Glutamatergic neuron (in vitro differentiated cells): ENCODE measurements at places on chromosomes 7 and 10. TPM values are rescaled to one million over a fixed set of nuclear protein-coding genes. Genes with fewer than 3 reads are reported as not detected.
A peak's percentile ranks its signal among the peaks of the same experiment; 100 is the strongest.

- no peaks in the 10 kb centered on the region for H3K27me3 ChIP-seq
- H3K36me3 ChIP-seq = no peaks in the 10 kb centered on the region
- no peak overlapping the region for H3K27ac ChIP-seq
- no peaks in the 10 kb centered on the region for H3K4me1 ChIP-seq
- no peak for DNase-seq
- H3K4me3 ChIP-seq = no peak overlapping the region
Observed at GRCh38 chr10:54368984-54369383, 432.0 kb downstream of the PCDH15 start.

GRCh38 chr7:96040250-96040772 lies 268.0 kb downstream of the DYNC1I1 start:
- H3K27me3 ChIP-seq = no peaks in the 10 kb centered on the region
- no peak overlapping the region for H3K4me3 ChIP-seq
- no peaks in the 10 kb centered on the region for H3K36me3 ChIP-seq
- peak overlapping the region; percentile 42 for H3K27ac ChIP-seq
- DNase-seq = no peak

GRCh38 chr10:132938472-132939339 lies 3.7 kb downstream of the CFAP46 start:
- peak; percentile 63 for DNase-seq
- H3K27me3 ChIP-seq = peaks cover 5% of the 10 kb centered on the region
- peaks cover 13% of the 10 kb centered on the region for H3K4me1 ChIP-seq
- H3K4me3 ChIP-seq = no peak overlapping the region
- H3K27ac ChIP-seq = peak overlapping the region; percentile 69

DNA sequence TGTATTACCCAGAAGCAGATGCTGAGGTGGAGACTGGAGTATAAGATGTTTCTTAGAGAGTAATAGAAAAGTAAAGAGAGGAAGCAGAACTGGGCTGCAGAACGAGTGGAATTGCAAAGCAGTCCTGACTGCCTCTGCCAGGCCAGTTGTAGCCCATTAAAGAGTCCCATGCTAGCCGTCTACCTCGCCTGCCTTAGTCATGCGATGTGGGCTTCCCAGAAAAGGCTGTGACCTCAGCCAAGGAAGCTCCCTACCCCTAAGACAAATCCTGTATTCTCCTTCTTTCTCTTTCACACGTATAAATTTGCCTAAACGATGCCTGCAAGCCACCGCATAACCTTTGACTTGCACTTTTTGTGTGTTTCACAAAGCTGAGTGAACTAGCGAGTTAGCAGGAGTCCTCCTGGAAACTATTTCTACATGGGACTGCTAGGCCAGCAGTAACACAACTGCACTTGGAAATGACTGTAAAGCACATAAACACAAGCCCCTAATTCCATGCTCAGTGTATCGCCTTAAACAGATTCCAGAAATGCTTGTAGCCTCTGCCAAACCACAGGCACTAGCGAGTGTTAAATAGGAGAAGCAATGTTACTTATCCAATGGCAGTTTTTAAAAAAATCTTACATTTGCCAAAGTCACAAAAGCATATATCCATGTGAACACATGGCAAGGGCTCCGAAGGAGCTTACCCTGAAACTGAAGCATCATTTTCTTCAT lies 47.4 kb upstream of the GNAI1 start:
- H3K4me3 ChIP-seq = no peak overlapping the region
- no peak for DNase-seq
- no peak overlapping the region for H3K27ac ChIP-seq
- H3K36me3 ChIP-seq = no peaks in the 10 kb centered on the region
- H3K27me3 ChIP-seq = no peaks in the 10 kb centered on the region

GRCh38 chr10:43188702-43189101 lies 50.5 kb downstream of the CSGALNACT2 start:
- no peak overlapping the region for H3K27ac ChIP-seq
- H3K4me3 ChIP-seq = no peak overlapping the region
- peaks cover 5% of the 10 kb centered on the region for H3K27me3 ChIP-seq
- H3K4me1 ChIP-seq = peaks cover 11% of the 10 kb centered on the region
- peaks cover 11% of the 10 kb centered on the region for H3K36me3 ChIP-seq

GRCh38 chr7:71846160-71846559 lies 566.0 kb downstream of the CALN1 start:
- no peak for DNase-seq
- H3K36me3 ChIP-seq = no peaks in the 10 kb centered on the region
- no peaks in the 10 kb centered on the region for H3K27me3 ChIP-seq
- H3K4me1 ChIP-seq = no peaks in the 10 kb centered on the region
- H3K27ac ChIP-seq = no peak overlapping the region
- no peak overlapping the region for H3K4me3 ChIP-seq

DNA sequence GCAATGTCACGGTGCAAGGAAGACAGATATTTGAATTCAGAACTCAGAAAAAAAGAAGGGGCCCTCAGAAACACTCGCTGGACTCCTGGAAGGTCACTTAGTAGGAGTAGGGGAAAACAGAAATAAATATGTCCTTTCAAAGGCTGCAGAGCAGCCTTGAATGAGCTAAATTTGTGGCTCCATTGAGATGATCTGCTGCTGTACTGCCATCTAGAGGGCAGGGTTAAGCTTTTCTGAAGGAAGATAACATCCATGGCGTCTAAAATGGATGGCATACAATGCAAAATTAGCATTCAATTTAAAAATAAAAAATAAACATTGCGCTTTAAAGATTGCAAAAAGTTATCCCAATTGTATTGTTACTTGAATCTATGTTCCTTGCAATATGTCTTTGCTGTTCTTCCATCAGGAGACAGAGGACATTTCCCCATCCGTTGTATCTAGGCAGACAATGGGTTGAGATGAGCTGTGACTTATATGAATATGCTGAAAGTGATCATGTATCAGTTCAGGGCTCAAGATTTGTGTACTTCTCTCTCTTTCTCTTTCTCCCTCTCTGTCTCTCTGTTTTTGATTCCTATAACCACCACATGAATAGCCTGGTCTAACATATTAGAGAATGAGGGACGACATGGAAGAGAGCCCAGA lies 642.2 kb downstream of the SH2D4B start:
- no peaks in the 10 kb centered on the region for H3K36me3 ChIP-seq
- peak overlapping the region; percentile 2 for H3K27ac ChIP-seq
- no peaks in the 10 kb centered on the region for H3K27me3 ChIP-seq
- no peak for DNase-seq
- H3K4me1 ChIP-seq = peaks cover 3% of the 10 kb centered on the region
- H3K4me3 ChIP-seq = no peak overlapping the region

DNA sequence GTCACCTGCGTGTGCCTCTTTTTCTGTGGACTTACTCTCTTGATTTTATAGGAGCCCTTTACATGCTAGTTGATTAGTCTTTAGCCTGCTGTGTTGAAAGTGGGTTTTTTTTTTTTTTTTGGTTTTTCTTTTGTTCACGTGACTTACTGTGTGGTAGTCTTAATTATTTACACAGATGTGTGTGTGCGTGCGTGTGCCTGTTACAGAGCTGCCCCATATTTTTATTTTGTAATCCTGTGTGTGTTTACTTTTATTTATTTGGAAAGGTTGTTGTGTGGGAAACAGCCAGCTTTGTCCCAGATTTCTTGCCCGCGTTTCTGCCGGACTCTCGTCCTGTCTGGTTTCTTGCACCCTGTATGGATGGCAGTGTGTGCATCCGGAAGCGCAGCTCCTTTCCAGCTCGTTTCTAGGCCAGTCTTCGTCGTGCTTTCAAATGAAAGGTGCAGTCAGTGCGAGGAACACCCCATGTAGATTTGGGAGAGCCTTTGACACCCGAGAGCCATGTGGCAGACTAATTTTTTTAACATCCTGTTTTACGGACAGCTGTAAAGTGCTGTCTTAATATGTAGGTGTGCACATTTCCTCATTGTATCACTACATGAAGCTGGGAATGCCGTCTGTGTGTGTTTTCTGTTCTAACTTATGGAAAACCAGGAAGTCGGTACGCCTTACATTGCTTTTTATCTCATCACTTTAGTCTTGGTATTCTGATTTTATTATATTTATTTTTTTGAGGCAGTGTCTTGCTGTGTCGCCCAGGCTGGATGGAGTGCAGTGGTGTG lies 55.6 kb downstream of the DNAJB6 start:
- H3K4me1 ChIP-seq = peaks cover 30% of the 10 kb centered on the region
- no peak for DNase-seq
- no peak overlapping the region for H3K4me3 ChIP-seq
- peak overlapping the region; percentile 59 for H3K27ac ChIP-seq
- H3K36me3 ChIP-seq = no peaks in the 10 kb centered on the region
- H3K27me3 ChIP-seq = peaks cover under 1% of the 10 kb centered on the region

DNA sequence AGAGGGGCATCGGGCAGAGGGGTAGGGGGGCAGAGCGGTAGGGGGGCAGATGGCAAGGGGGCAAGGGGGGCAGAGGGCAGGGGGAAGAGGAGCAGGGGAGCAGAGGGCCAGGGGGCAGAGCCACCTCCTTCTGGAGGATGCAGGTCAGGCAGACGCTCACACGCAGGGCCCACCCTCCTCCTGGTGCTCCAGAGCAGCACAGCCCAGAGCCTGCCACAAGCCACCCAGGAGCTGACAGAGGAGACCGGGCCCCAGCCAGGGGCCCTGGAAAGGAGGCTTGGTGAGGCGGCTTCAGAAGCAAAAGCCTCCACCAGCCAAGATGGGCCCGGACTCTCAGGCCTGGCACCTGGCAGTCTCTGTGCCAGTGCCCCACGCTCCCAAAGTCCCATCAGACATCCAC lies 13.1 kb downstream of the MAD1L1 start:
- no peak overlapping the region for H3K27ac ChIP-seq
- peaks cover 9% of the 10 kb centered on the region for H3K27me3 ChIP-seq
- no peaks in the 10 kb centered on the region for H3K4me1 ChIP-seq
- no peak for DNase-seq
- H3K4me3 ChIP-seq = no peak overlapping the region

DNA sequence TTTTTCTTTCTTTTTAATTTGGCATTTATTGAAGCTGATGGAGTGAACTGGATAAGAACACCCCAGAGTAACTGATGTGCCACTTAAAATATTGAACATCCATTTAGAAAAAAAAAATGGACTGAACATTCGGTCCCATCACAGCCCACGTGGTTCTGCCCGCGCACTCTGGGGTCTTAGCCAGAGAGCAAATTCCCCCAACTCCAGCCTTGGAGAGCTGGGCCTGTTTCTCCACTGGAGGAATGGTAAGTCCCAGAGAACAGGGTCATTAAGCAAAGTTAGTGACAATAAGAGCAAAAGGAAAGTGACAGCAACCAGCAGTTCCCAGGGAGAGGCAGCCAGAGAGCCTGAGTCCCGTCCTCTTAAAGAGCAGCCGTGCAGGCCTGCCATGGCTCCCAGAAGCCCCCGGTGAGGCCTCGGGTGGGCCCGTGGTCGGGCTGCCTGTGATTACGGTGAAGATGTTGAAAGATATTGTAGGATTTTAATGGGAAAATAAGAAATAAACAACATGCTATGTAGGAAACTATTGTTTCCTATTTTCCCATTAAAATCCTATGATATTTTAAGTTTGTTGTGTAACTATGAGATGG lies 487.9 kb upstream of the MKI67 start:
- no peak for DNase-seq
- no peak overlapping the region for H3K4me3 ChIP-seq
- no peak overlapping the region for H3K27ac ChIP-seq
- H3K4me1 ChIP-seq = peaks cover 10% of the 10 kb centered on the region

DNA sequence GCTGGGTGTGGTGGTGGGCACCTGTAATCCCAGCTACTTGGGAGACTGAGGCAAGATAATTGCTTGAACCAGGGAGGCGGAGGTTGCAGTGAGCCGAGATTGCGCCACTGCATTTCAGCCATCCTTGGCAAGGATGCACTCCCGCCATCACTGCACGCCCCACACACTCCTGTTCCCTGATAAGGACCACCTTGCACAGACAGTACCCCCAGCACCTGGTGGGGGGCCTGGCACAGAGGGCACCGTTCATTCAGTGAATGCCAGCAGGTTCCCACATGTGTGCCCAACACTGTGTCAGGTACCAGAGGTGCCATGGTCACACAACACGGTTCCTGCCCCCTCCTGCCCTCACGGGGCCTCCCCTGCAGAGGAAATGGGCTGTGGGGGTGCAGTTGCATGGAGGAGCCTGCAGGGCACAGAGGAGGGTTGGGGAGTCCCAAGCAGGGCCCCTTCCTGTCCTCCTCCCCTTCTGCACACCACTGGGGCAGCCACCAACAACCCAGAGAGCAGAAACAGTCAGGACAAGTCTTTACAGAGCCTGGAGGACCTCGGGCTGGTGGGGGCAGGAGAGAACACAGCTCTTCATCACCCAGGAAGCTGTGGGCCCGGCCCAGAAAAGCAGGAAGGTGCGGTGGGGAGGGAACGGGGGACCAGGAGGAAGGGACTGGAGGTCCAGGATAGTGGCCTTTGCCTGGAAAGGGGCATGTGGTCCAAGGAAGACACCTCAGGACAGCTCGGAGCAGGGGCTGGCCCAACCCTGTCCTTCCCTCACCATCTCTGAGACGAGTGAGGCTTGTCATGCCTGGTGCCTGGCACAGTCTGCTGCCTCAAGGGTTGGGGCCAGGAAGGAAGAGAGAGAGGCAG lies 7.1 kb downstream of the CRYGN start:
- H3K27me3 ChIP-seq = no peaks in the 10 kb centered on the region
- no peak overlapping the region for H3K4me3 ChIP-seq
- H3K27ac ChIP-seq = no peak overlapping the region
- no peaks in the 10 kb centered on the region for H3K36me3 ChIP-seq
- DNase-seq = no peak

DNA sequence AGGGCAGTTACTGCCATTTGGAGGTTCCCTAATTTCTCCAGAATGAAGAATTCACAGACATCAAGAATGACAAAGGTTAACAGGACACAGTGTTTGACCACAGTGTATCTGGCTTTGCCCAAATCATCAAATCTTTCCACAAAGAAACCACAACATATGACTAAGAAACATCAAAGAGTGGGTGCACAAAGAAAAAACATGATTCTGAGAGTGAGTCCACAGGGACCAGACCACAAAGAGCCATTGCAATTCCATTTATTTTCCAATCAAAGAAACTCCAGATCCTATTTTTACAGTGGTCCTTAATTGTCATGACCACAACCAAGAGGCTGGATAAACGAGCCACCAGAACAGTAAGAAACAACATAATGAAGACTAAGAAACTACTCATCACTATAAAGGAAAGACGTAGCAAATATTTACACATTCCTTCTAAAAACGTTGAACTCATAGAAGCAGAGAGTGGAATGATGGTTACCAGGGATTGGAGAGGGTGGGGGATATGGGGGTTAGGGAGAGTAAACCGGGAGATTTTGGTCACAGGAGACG lies 286.5 kb downstream of the DOCK4 start:
- DNase-seq = no peak
- no peak overlapping the region for H3K4me3 ChIP-seq
- peaks cover 17% of the 10 kb centered on the region for H3K4me1 ChIP-seq

GRCh38 chr7:79622781-79623180 lies 169.3 kb upstream of the MAGI2 start:
- no peaks in the 10 kb centered on the region for H3K36me3 ChIP-seq
- no peaks in the 10 kb centered on the region for H3K4me1 ChIP-seq
- no peak for DNase-seq
- H3K4me3 ChIP-seq = no peak overlapping the region
- H3K27me3 ChIP-seq = no peaks in the 10 kb centered on the region

Gene CYP2E1
- total RNA-seq = 7.1 TPM

Gene ARHGEF35
- total RNA-seq = 0.69 TPM

Gene TRPV5
- 0.15 TPM for total RNA-seq

Gene CLCN1
- 0.56 TPM for total RNA-seq

Gene PHKG1
- not detected for total RNA-seq

Gene TMEM176A
- total RNA-seq = 1.3 TPM

Gene UPK3BL2
- total RNA-seq = 11.4 TPM

Gene COL1A2
- total RNA-seq = 6.8 TPM

Gene KCP
- total RNA-seq = 2.2 TPM

Gene PAX4
- total RNA-seq = not detected

Gene NUTM2E
- total RNA-seq = 0.86 TPM

Gene RNLS
- 4.4 TPM for total RNA-seq
